Ureter (tissue), 1 donor: ENCODE measurements at places on chromosomes 13 and 19.

- no peak for DNase-seq
Measured at GRCh38 chr19:618674-619285, 14.6 kb downstream of the POLRMT start.

GRCh38 chr19:47623151-47623920, 14.4 kb downstream of the BICRA start:
- no peak for DNase-seq

DNA sequence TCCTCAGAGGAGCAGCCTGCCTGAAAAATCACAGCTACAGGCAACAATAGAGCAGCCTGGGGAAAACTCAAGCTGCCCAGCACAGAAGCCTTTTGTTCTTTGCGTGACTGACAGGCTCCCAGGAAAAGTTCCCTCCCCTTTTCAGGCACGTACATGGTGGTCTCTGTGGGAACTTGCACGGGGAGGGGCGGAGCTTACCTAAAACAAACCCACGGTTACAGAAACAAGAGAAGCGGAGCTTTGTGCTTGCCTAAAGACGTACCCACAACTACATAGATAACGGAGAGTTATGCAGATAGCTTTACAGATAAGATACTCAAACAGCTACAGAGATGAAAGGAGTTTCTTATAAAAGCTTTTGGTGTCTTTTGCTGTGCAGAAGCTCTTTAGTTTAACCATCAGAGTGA, 11.4 kb downstream of the ETFB start:
- DNase-seq: no peak

GRCh38 chr19:16075430-16076153, 703 bp upstream of the TPM4 start:
- DNase-seq: no peak

DNA sequence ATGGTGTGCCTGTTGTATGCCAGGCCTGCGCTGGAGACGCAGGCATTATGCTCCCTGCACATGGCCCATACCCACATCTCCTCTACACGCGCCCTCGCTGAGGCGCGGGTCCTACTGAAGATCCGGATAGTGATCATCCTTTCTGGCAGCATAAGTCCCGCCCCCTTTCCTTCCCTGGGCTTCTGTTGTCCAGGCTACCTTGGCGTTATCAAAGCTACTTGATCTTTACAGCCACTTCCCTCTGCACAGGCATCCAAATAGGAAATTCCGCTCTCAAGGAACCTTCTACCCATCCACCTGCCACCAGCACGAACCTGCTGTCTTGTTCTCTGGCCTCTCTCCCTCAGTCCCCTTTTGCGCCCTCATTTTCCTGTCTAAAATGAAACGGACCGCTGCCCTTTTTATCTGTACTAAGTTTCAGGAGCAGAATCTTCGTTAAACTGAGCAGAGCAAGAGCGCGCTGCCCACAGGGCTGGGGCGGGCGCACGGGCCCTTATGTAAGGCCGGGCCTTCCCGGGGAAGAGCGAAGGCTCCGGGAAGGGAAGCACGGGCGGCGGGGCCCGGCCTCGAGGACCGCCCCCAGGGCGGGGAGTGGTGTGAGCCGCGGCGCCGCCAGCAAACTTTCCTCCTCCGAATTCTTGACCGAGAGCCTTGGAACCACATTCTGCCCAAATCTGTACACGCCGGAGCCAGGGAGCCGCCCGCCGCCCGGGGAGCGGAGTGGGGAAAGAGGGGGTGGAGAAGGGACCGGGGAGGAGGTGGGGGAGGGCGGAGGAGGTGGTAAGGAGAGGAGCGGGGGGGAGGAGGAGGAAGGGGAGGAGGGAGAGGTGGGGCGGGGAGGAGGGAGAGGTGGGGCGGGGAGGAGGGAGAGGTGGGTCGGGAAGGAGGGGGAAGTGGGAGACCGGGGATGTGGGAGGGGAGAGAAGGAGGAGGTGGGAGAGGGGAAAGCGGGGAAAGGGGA, 920 bp upstream of the UBE2L5 start:
- peak; percentile 91 for DNase-seq

DNA sequence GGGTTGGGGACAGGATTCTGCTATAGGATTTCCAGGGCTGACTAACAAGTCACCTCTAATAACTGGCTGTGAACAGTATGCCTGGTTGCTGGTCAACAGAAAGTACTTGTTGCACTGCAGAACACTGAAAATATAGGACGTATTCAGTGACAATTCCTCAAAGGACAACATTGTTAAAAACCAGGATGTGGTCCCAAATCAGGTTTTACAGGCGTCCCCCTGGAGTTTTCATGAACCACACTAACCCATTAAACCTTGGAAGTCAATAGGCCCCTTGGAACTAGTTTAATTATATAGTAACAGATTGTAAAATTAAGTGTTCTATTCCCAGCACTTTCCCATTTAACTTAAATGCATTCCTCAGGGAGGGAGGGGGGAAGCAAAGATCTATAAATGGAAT, 495.4 kb downstream of the TBC1D4 start:
- DNase-seq: no peak

GRCh38 chr19:4337906-4338440, 654 bp downstream of the STAP2 start:
- DNase-seq: no peak

DNA sequence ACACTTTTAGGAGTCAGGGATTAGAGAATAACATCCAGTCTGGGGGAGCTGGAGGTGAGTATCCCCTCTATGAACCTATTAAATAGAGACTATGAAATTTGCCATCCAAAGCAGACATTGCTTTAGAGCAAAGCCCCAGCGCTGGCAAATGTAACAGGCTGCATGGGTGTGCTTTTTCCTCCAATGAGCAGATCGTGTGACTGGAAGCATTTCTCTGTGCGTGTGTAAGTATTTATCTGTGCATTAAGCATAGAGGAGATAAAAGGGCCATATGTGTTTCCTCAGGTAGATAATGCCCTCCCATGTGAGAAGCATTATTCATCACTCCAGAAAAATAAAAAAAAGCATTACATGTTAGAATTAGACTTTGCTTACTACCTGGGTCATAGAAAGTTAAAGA, 924 bp downstream of the TNFSF13B start:
- DNase-seq: no peak
